ENCODE measurements at places on chromosomes 3 and 15.

DNA sequence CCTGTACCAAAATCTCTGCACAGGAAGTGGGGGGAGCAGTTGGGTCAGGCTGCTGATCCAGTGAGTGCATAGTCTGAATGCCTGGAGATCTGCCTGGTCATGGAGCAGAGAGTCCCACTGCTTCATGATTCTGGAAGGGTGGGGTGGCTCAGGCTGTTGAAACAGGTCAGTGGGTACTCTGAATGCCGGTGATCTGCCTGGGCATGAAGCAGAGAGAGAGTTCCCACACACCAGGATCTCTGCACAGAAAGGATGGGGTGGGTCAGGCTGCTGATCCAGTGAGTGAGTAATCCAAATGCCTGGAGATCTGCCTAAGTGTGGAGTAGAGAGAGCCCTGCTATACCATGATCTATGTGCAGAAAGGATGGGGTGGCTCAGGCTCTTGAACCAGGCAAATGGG lies 16.1 kb upstream of the GCSAM start:
- no peak for DNase-seq

DNA sequence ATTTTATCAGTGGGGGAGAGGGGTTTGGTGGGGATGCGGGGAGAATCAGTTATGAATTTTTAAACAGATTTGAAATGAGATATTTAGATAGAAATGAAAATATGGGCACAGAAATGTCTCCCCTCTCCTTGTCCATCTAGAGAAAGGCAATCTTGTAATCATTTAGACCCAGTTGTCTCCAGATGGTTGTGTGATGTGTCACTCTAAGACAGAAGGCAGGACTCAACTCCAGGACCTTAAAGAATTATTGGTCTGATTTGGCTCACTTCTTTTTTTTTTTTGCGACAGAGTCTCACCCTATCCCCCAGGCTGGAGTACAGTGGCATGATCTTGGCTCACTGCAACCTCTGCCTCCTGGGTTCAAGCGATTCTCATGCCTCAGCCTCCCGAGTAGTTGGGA lies 77.2 kb downstream of the EOMES start:
- DNase-seq = no peak

GRCh38 chr3:139528281-139528680 lies 11.3 kb downstream of the RBP1 start:
- no peak for DNase-seq

DNA sequence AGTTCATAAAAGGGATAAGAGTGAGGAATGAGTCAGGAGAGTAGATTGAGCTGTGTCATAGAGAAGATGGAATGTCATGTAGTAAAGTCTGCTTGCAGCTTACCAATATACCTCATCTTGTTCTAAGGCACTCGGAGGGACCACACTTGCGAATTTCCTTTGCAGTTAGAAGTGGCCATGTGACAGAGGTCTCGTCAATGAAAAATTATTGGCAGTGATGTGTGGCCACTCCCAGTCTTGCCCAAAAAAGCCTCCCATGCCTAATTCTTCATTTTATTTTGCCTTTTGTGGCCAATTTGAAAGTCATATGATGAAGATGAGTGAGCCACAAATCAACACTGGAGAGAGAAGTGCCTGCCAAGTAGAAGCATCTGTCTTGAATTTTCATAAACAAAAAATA lies 465.6 kb upstream of the ZNF385D start:
- no peak for DNase-seq

DNA sequence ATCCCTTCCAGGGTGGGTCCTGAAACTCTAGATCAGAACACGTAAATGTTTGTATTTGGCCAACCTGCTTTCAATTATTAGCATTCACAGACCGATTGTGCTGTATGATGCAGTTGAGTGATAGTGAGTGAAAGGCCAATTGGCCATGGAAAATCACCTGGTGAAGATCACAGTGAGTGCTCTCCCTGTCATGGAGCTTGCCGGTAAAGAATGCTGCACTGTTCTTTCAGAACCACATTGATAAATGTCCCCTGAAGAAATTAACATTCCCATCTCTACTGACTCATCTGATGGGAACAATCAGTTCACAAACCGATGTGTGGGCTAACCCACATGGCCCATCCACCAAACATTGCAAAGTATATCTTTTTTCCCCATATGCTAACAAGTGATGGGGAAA lies 324.8 kb upstream of the TBL1XR1 start:
- no peak for DNase-seq

DNA sequence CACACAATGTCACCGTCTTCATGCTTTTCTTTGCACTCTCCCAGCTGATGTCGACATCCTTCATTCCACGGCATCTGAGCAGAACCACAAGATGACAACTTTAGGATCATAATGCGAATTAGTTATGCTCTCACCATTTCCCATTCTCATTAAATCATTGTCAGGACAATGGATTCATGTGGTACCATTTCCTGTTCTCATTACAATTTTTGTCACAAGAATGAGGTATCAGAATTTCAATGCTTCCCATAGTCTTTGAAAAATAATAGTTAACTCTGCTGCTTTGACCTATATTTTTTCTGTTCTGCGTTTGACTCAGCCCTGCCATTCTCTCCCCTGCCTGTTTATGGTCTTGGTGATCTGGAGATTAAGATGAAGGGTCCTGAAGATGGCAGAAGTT lies 175.7 kb upstream of the MDFIC2 start:
- no peak for DNase-seq

GRCh38 chr3:64023861-64024223 lies 548 bp upstream of the PSMD6 start:
- DNase-seq = no peak

DNA sequence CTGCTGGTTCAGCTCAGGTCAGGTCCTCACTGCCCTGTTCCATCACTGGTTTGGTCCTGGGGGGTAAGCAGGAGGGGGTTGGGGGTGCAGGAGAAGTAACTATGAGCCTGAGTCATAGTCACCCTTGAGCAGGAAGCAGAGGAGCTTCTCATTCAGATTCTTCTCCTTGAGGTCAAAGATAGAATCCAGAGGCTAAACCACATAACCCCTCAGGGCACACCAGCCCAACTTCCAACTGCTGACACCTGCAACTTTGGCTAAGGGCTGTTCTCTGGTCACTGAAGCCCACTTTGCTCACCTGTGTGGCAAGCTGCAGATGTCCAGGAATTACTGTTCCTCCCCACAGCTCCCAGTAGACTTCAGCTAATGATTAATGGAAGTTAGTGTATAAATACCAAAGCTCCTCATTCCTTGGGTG lies 48.8 kb upstream of the LRRFIP2 start:
- DNase-seq = no peak

DNA sequence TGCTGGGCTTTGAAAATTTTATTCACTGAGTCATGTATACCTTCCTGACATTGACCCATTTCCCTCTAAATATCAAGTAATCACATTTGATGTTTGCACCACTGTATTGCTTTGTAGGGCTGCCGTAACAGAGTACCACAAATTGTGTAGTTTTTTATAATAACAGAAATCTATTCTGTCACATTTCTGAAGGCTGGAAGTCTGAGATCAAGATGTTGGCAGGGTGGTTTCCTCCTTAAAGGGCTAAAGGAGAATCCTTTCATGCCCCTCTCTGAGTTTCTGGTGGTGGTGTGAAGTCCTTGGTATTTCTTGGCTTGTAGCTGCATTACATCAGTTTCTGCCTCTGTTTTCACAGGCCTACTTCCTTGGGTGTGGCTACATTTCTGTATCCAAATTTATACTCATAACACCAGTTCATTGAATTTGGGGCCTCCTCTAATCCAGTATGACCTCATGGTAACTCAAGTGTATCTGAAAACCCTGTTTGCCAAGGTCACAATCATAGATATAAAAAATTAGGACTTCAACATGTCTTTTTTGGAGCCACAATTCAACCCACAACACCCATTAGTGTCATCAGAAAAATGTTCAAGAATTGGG lies 29.1 kb upstream of the ST6GAL1 start:
- DNase-seq = no peak

DNA sequence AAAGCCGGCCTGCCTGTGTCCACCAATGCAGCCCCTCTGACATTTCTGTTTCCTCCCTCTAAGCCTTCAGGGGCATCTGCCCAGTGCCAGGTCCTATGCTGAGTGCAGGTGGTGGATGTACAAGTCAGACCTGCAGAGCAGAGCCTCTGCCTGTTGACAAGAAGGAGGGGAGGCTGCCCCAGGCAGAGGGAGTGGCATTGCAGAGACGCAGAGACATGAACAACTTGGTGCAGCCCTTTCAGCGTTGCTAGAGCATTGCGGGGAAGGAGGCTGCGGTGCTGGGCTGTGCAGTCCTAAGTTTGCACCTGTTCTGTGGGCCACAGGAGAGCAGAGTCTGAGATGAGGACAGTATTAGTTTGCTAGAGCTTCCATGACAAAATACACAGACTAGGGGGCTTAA lies 65.2 kb downstream of the LSM3 start:
- no peak for DNase-seq

DNA sequence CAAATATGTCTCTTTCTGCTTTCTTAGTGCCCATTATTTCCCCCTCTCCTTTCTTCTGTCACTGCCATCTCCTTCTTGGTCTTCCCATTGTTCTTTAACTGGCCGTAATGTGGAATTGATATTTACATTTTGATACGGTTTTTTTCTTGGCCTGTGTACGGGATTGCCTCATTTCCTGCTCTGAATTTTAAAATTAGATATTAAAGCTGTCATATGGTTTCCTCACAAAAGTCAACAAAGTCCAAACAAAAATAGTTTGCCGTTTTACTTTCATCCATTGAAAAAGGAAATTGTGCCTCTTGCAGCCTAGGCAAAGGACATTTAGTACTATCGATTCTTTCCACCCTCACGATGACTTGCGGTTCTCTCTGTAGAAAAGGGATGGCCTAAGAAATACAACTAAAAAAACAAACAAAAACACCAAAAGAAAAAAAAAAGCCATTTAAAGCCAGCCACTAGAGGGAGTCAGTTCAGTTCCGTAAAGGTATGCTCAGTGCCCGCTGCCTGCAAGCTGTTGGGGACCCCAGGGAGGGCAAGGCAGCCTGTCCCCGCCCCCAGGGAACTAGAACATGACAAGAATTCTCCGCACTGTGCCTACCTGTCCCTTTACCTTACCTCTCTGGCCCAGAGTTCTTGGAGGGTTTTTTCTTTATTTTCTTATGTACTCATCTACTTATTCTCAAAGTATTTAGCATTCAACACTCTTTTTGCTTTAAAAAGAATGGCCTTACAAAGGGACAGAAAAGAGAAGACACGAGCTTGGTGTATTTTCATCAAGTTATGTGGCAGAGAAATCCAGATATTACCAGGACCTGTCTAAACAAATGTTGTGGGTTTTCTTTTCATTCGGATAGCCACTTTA lies 30.0 kb upstream of the NR2E3 start:
- no peak for DNase-seq

DNA sequence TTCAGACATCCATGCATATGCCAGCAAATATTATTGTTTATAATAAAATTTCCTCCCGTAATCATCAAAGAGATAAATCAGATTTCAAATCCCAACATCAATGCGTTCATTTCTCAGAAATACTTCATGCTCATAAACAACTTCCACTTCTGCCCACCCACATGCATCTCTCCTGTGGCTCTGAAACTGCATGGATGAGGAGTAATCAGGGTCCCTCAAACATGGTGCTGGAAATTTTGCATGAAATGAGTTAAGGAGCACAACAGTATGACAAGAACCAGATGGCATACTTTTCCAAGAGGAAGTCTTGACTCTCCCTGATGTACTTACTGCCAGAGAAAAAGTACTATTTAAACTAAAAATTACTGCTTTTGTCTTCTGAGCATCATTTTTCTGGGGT lies 26.9 kb upstream of the MFSD1 start:
- DNase-seq = no peak

GRCh38 chr15:98873441-98874218 lies 134.0 kb downstream of the PGPEP1L start:
- no peak for DNase-seq

GRCh38 chr3:59518283-59519055 lies 468.6 kb upstream of the CFAP20DC start:
- no peak for DNase-seq

- DNase-seq = no peak
Observed at GRCh38 chr3:63670544-63670943, 18.1 kb downstream of the SNTN start.

DNA sequence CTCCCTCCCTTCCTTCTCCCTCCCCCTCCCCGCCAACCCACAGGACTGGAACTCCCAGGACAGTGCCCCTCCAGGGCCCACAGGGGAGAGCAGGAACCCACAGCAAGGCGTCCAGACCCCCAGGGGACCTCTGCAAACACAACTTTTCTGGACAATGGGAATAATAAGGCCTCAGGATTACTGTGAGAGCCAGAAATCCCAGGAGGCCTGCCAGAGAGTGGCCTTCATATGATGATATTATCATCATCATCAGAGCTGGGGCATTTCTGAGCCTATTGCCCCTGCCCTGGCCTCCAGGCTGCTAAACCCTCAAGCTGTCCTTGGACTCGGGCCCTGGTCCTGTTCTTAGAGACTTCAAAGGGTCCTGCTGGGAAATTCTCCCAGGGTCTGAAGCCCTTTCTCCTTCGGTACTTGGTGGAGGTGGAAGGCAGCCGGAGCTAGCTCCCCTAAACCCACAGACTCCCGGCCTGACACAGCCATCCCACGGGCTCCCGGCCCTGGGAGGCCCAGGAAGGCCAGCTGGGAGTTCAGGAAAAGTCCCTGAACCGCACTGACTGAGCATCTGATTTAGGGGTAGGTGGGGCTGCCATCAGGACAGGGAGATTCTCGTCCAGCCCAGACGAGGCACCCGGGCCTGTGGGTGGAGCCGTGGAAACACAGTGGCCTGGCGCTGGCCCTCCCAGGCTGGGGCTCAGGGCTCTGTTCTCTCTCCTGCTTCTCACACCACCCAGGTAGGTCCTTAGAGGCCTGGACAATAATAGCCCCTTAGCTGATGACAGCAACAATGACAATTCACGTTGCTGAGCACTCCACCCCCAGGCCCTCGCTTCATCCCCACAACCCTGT lies 4.9 kb downstream of the CALML4 start:
- no peak for DNase-seq

GRCh38 chr15:70220490-70221096 lies 122.9 kb upstream of the TLE3 start:
- DNase-seq = no peak

DNA sequence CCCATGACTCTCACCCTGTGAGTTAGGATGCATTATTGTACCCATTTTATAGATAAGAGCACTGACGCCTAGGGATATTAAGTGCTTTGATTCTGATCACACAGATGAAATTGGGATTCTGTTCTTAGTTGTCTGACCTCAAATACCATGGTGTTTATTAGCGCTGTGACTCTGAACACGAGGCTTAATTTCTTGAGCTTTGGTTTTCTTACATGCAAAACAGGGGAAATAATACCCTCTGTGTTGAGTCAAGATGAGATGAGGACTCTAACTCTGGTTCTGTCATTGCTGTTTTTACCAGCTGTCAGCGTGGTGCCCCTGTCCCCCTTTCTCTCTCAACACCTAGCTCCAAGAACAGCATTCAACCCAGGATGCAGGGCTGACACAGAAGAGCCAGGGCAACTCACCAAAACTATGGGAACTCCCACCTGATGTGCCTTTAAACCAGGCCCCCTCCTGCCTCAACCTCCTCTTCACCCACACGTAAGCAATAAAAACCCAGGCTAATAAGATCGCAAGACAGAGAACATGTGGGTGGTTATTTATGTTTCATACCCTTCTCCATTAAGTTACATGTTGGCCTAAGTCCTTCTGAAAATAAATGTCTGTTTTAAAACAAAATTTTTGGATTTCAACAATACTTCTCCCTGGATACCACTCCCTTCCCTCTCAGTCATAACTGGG lies 100.1 kb upstream of the SPATA12 start:
- no peak for DNase-seq

GRCh38 chr15:40925495-40925862 lies 3.7 kb upstream of the DLL4 start:
- DNase-seq = no peak

Data from NCI-H748 treated with DMSO at 0.1 percent for 48 hours (cell line).